Fibroblast of skin of left quadriceps (primary cell): ENCODE measurements at places on chromosomes 13 and 19.

- no peak for DNase-seq
Observed at GRCh38 chr13:87954091-87954490, 282.9 kb downstream of the SLITRK5 start.

- no peak for DNase-seq
Observed at GRCh38 chr19:39871362-39871761, 25.2 kb upstream of the FBL start.

- DNase-seq: no peak
Observed at GRCh38 chr19:1811472-1811894, 593 bp downstream of the ATP8B3 start.

- DNase-seq: no peak
Observed at GRCh38 chr19:16280306-16280705, 44.3 kb upstream of the KLF2 start.

DNA sequence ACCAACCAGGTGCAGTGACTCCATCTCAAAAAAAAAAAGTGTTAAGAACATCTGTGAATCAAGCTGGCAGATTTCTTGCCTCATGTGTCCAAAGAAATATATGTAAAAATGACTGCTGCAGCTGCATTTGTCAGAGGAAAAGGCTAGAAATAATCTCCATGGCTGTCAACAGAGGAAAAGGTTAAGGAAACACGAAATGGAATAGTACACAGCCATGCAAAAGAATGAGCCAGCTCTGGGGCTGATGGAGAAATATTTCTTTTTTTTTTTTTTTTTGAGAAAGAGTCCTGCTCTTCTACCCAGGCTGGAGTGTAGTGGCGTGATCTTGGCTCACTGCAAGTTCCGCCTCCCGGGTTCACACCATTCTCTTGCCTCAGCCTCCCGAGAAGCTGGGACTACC lies 6.6 kb downstream of the RAB3D start:
- no peak for DNase-seq

DNA sequence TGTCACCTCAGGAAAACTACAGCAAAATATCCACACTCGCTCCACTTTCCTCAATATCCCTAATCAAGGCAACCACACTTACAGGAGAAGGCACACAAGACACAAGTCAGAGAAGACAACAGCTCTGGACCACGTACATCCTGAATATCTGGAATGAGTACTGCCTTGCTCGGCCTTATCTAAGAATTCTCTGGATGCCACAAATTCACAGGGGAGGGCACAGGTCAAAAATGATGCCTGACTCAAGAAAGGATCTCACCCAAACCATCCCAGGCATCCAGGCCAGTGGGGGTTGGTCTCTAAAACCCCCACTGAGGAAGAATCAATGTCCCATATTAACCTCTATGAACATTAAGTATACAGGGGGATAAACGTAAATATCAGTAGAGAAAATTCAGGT lies 29.9 kb downstream of the ATP7B start:
- no peak for DNase-seq

- no peak for DNase-seq
Observed at GRCh38 chr19:54173951-54174834, 1.2 kb upstream of the TMC4 start.

DNA sequence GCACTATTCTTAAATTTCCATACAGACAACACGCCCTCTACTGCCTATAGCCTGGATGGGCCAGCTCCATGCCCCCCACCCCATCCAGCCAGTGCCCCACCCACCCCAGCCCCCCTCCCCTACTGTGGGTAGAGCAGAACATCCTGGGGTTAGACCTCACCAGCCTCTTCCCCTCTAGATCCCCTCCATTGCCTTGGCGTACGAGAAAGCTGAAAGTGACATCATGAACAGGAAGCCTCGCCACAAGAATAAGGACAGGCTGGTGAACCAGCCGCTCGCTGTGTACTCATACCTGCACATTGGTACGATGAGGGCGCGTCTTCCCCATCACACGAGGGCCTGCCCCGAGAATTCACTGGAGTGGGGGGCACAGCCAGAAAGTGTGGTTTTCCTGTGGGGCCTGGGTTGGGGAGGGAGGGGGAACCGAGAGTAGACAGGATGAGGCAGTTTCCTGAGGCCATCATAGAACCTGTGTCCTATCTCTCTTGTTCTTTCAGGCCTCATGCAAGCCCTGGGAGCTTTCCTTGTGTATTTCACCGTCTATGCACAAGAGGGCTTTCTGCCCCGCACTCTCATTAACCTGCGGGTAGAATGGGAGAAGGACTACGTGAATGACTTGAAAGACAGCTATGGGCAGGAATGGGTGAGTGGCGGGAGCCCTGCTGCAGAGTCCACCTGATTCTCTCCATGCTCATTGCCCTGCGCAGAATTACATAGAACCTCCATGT lies 29.1 kb downstream of the ATP12A start:
- DNase-seq: no peak
